ENCODE measurements at places on chromosomes 11 and 22. TPM values are rescaled to one million over a fixed set of nuclear protein-coding genes. Genes with fewer than 3 reads are reported as not detected.

TSGA10IP gene
- not detected for total RNA-seq

TTC36 gene
- total RNA-seq = 1.1 TPM

ZNF280B gene
- 1.0 TPM for total RNA-seq

KCNE3 gene
- 19.2 TPM for total RNA-seq

GRCh38 chr22:45218976-45219375 lies 21.7 kb downstream of the KIAA0930 start:
- no peaks in the 10 kb centered on the region for H3K36me3 ChIP-seq
- no peak overlapping the region for H3K4me3 ChIP-seq
- no peaks in the 10 kb centered on the region for H3K4me1 ChIP-seq
- no peak overlapping the region for H3K27ac ChIP-seq

- no peak overlapping the region for H3K4me3 ChIP-seq
- peaks cover 11% of the 10 kb centered on the region for H3K4me1 ChIP-seq
Observed at GRCh38 chr11:123543797-123544196, 110.6 kb downstream of the SCN3B start.

DNA sequence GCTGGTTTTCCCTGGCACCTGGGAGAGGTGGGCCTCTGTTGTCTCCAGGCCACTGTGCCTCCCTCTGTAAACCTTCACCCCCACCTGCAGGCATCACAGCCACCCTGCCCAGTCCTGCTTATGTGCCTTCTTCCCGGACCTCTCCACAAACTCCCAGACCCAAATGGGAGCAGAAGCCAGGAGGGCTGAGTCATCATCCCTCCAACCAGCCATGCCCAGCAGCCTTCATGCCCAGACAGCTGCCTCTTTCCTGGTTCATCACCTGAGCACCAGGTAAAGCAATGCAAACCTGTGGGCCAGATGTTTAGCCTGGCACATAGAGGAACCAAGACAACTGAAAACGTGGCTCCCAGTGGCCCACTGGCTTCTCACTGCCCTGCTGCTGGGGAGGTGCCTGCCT lies 2.1 kb upstream of the TMPRSS4 start:
- no peaks in the 10 kb centered on the region for H3K27me3 ChIP-seq
- no peak for DNase-seq
- no peak overlapping the region for H3K4me3 ChIP-seq
- no peaks in the 10 kb centered on the region for H3K36me3 ChIP-seq

DNA sequence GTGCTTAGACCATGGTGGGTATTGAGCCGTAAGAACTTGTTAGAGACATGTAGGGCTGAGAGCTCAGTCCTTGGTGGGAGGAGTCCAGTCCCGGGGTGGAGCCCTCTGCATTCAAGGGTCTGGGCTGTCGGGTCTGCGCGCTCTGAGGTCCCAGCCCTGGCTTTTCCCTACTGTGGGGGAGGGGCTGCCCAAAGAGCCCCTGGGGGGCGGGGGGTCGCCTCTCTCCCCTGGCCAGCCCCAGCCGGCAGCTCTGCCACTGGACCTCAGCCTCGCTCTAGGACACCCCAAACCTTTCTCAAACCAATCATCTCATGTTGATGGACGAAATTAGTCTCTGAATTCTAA lies 1006.4 kb downstream of the BRD1 start:
- no peak overlapping the region for H3K4me3 ChIP-seq
- no peak for DNase-seq
- no peaks in the 10 kb centered on the region for H3K36me3 ChIP-seq
- H3K27me3 ChIP-seq = no peaks in the 10 kb centered on the region
- no peak overlapping the region for H3K27ac ChIP-seq

DNA sequence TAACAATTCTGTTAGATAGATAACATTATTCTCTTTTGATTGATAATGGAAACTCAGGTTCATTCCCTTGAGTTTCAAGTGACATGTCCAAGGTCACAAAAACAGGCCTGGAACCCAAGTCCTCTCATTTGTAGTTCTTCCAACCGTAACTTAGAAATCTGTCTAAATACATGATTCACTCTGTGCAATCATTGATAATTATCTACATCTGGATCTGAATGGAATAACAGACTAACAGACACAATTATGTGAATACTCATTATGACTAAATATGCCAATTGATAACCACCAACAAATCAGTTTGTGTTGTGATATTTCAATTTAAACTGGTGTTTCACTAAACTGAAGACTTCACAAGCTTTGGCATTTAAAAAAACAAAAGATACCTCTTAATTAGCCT lies 71.0 kb downstream of the RBFOX2 start:
- H3K4me3 ChIP-seq = no peak overlapping the region
- no peaks in the 10 kb centered on the region for H3K27me3 ChIP-seq
- no peaks in the 10 kb centered on the region for H3K36me3 ChIP-seq
- H3K4me1 ChIP-seq = no peaks in the 10 kb centered on the region

- no peak overlapping the region for H3K4me3 ChIP-seq
- no peak for DNase-seq
Observed at GRCh38 chr22:48945621-48946458, 881.8 kb downstream of the BRD1 start.

DNA sequence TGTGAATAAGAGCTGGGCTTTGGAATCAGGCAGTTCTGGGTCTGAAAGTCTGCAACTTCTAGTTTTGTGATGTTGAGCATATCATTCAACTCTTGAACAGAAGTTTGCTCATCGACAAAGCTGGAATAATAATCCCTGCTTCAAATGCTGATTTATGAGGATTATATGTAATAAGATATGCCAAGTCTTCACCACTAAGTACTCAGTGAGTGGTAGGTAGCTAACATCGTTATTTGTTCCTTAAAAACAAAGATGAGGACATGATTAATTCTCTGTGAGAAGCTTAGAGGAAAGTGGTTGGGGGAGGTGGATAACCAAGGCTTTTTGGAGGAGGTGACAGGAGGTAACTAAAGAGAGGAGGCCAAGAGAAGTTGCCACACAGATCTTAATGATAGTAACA lies 96.5 kb downstream of the ME3 start:
- no peak overlapping the region for H3K4me3 ChIP-seq
- no peaks in the 10 kb centered on the region for H3K27me3 ChIP-seq
- no peaks in the 10 kb centered on the region for H3K36me3 ChIP-seq
- H3K4me1 ChIP-seq = peaks cover 11% of the 10 kb centered on the region
- H3K27ac ChIP-seq = no peak overlapping the region

GRCh38 chr11:33940538-33940815 lies 48.6 kb upstream of the LMO2 start:
- H3K36me3 ChIP-seq = no peaks in the 10 kb centered on the region
- H3K4me3 ChIP-seq = no peak overlapping the region
- no peak overlapping the region for H3K27ac ChIP-seq
- peaks cover 5% of the 10 kb centered on the region for H3K4me1 ChIP-seq
- H3K27me3 ChIP-seq = no peaks in the 10 kb centered on the region

- H3K36me3 ChIP-seq = peaks cover 6% of the 10 kb centered on the region
- peaks cover 4% of the 10 kb centered on the region for H3K4me1 ChIP-seq
- DNase-seq = no peak
- H3K27ac ChIP-seq = peak overlapping the region; percentile 2
- H3K4me3 ChIP-seq = no peak overlapping the region
Observed at GRCh38 chr11:65279741-65280440, 18.1 kb downstream of the POLA2 start.

DNA sequence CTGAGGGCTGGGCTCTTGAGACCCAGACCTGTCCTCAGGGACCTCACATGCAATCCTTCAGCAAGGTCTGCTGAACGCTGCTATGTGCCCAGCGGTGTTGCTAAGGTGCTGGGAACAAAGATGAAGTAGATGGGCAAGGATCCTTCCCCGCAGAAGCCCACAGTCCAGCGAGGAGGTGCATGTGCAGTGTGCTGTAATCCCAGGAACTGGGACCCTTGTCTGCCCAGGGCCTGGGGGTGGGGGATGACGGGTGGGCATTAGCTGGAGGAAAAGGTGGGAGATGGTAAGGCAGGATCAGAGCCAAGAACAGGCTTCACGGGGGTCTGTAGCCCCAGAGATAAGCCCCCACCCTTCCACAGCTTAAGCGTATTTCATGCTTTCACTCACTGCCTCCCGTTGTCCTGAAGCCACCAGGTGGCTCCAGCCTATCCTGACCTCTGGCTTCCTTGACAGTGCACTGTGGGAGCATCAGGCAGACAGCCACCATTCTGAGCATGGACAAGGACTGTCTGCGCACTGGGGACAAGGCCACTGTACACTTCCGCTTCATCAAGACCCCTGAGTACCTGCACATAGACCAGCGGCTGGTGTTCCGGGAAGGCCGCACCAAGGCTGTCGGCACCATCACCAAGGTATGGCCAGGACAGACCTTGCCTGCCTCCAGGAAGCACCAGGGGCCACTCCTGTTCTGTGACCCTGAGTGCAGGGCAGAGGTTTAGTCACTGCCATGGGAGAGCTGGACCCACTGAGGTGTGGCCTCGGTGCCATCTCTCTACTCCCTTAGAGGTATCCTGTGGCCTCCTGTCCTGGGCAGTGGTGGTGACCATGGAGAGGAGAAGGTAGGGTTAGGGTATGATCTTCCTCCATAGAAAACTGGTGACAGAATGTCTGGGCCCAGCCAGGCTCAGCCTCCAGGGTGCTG lies 22.0 kb downstream of the GTPBP1 start:
- no peak for DNase-seq
- no peak overlapping the region for H3K27ac ChIP-seq
- H3K36me3 ChIP-seq = peaks cover 55% of the 10 kb centered on the region
- H3K4me3 ChIP-seq = no peak overlapping the region

GRCh38 chr11:71429701-71430100 lies 18.5 kb downstream of the DHCR7 start:
- no peaks in the 10 kb centered on the region for H3K36me3 ChIP-seq
- no peak for DNase-seq
- no peak overlapping the region for H3K4me3 ChIP-seq
- no peaks in the 10 kb centered on the region for H3K4me1 ChIP-seq
- no peaks in the 10 kb centered on the region for H3K27me3 ChIP-seq

DNA sequence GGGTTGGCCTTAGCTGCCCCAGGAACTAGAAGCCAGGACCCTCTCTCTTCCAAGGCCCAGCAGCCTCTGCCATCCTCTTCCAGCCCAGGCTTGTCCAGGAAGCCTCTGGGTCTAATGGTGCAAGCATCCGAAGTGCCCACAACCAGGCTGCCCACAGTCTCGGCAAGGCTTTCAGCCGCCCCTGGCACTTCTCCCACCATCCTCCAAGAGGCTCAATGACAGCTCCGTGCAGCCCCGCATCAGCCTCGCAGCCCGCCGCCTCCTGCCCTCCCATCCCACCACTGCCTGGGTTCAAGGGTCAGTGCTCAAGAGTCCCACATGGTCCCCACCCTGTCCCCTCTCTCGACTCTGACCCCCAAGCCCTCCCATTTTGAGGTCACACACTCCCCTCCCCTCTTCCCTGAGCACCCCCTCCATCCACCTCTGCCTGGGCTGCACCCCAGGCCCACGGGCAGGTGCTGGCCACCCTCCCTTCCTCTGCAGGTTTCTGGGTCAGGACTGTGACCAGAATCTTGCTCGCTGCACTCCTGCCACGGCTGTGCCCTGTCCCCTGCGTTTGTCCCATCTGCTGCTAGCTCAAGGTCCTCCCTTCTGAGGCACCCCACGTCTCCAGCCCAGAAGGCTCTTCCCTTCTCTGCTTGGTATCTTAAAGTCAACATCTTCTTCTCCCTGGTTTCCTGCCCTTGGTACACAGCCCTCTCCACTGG lies 17.2 kb downstream of the IFITM10 start:
- H3K27ac ChIP-seq = no peak overlapping the region
- DNase-seq = no peak

DNA sequence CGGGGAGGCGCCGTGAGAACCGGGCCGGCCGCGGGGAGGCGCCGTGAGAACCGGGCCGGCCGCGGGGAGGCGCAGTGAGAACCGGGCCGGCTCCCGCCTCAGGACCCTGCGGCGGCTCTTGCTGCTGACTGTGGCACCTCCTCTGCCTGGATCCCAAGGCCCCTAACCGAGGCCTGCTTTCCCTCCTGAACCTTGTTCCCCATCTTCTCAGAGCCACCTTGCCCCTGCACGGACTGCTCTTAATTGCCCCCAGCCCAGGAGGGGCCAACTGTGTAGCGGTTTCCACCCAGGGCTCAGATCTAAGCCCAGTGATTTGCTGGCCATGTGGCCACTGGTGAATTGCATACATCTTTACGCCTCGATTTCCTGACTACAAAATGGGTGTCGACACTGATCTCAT lies 112.2 kb upstream of the B3GAT1 start:
- peaks cover 2% of the 10 kb centered on the region for H3K27me3 ChIP-seq
- H3K4me1 ChIP-seq = no peaks in the 10 kb centered on the region
- no peak for DNase-seq
- no peak overlapping the region for H3K27ac ChIP-seq
- H3K36me3 ChIP-seq = no peaks in the 10 kb centered on the region
- H3K4me3 ChIP-seq = no peak overlapping the region

DNA sequence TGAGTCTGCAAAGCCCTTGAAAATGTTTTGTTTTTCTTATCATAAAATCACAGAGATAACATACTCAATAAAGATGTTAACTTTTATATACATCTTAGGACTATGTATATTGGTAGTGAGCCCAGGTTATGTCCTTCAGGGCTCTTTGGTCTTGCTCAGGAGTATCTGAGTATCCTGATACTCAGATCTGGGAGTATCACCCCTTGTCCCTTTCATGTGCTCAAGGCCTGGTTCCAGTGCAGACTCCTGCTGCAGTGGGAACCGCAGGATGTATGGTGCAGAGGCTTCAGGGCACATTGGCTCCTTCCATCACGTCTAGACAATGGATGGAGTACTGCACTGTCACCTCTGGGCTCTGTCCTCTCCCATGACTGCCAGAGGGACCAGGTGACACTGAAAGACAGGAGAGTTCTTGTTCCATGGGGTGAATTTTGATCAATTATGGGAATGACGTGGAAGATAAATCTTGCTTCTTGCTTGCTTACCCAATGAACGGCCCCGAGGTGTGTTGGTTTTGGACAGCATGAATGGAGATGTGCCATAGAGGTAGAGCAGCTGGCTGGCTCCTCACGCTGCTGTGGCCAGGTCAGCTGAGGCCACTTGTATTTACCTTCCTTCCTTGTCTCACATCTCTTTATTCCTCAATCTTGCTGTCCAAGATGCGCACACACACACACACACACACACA lies 215.5 kb downstream of the ARHGAP42 start:
- no peaks in the 10 kb centered on the region for H3K27me3 ChIP-seq
- H3K4me1 ChIP-seq = no peaks in the 10 kb centered on the region
- H3K4me3 ChIP-seq = no peak overlapping the region
- H3K36me3 ChIP-seq = no peaks in the 10 kb centered on the region

- no peak overlapping the region for H3K4me3 ChIP-seq
- no peaks in the 10 kb centered on the region for H3K36me3 ChIP-seq
- no peaks in the 10 kb centered on the region for H3K27me3 ChIP-seq
- H3K27ac ChIP-seq = peak overlapping the region; percentile 93
- peaks cover 10% of the 10 kb centered on the region for H3K4me1 ChIP-seq
Observed at GRCh38 chr11:111917788-111918187, 925 bp upstream of the C11orf52 start.
